NAMALWA (cell line): ENCODE measurements at places on chromosomes 6 and 20.
A peak's percentile ranks its signal among the peaks of the same experiment; 100 is the strongest.

GRCh38 chr6:52674666-52675065 lies 3.8 kb downstream of the TMEM14A start:
- DNase-seq, result no peak

GRCh38 chr6:5338177-5338960 lies 77.1 kb downstream of the FARS2 start:
- no peak for DNase-seq

DNA sequence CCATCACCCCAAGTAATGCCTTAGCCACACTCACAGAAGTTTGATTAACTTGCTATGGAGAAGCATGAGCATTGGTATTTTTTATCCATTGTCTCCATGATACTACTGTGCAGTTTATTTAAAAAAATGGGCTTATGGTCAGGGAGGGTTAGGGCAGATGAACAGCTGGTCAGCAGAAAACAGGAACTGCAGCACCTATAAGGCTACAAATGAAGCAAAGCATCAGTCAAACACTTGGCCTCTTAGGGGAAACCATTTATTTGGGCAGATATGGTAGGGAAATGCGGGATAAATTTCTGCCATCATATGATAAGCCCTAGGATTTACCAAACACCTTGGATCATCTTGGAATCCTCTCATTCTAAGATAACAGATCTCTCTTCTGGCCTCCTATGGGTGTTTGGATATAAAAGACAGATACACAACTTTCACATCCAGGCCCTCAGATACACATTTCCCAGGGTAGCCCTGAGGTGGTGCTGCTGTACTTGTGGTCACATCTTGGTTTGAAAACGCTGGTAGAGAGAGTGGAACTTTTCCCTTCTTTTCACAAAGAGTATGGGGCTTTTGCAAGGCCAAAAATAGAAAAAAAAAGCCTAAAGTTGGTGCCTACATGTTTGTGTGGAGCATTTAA lies 42.8 kb upstream of the AHI1 start:
- no peak for DNase-seq

DNA sequence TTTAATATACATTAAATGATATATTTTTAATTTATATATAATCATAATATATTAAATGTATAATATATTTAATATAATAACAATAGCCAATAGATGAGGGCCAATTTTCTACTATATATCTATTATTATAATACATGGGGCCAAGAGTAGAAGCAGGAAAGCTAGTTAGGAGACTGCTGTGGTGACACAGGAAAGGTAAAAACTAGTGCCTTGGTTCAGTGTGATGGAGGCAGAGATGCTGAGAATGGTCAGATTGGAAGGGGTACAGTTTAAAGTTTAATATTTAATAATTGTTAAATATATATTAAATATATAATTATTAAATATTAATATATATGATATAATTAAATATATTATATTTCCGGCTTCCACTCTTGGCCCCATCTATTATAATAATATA lies 102.9 kb upstream of the RNF217 start:
- no peak for DNase-seq

DNA sequence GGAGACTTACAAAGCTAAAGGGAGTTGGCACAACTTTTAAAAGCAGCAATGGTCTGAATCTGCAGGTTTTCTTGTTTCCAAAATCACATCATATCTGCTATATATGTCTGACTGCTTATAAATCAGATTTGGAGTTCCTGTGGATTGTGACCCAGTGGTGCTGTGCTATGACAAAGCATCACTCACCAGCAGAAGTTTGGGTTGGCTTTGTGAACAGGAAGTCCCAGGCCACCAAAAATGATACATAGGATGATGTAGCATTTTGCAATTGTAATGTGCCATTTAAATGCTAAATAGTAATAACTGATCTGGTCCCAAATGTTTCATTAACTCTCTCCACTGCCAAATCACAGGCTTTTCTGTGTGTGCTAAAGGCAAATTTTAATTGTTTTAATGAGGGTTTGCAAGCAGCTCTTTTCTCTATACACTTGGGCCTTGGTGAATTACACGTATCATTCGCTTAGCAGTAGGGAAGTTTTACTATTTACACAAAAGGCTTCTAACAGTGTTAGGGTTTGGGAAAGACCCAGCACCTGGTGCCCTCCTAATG lies 60.8 kb downstream of the SYNDIG1 start:
- no peak for DNase-seq

GRCh38 chr6:120363429-120363828 lies 970.9 kb downstream of the TBC1D32 start:
- DNase-seq, result no peak

- DNase-seq, result no peak
Measured at GRCh38 chr6:53526000-53526399, 18.9 kb downstream of the GCLC start.

- DNase-seq, result no peak
Measured at GRCh38 chr20:63536997-63537524, at the start of gene PTK6. PTK6 (minus strand) TSS chr20:63537376; CDS start chr20:63537314, 62 bp downstream.

DNA sequence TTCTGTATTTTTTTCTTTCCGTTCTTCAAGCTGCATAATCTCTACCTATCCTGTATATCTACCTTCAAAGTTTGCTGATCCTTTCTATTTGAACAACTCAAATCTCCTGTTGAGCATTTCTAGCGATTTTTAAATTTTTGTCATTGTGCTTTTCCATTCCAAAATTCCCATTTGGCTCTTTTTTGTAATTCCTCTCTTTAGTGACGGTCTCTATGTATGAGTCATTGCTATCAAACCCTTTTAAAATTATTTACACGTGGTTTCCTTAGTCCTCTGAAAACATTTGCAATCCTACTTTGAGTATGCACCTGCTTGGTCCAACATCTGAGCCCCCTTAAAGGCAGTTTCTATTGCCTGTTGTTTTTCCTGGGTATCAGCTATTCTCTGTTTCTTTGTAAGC lies 100.5 kb upstream of the FOXC1 start:
- no peak for DNase-seq

DNA sequence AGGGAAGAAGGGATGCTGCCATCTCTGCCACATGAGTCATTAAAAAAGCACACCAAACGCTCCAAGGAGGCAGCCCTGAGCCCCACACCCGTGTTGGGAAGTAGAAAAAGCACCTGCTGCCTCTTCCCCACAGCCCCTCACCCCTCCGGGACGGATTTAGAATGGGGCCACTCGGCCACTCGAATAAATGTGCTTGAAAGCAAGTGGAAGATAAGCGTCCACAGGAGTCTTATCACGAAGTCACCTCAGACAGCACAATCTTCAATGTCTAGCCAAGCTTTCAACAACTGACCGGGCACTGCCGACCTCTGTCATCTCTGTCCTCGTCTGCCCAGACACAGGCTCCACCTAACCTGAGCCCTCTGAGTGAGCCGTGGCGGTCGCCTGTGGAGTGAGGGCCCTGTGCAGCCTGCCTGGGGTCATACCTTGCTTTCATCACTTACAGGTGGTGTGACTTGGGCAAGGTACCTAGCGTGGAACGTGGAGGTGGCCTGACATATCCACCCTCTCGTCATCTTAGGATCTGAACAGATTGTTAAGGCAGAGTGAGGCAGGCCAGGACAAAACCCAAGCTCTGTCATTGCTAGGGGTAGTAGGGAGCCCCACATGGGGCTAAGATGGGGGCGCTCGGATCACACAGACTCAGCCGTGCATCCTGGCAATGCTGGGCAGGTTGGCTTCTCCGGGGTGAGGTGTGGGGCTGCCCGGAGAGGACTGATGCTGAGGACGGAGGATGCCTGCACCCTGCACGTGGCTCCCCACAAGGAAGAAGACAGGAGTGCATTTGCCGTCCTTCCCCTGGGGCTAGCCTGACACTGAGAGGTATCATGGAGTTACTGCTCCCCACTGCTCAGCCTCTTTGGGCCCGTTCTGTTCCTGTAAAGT lies 34.8 kb downstream of the PSMG4 start:
- no peak for DNase-seq

DNA sequence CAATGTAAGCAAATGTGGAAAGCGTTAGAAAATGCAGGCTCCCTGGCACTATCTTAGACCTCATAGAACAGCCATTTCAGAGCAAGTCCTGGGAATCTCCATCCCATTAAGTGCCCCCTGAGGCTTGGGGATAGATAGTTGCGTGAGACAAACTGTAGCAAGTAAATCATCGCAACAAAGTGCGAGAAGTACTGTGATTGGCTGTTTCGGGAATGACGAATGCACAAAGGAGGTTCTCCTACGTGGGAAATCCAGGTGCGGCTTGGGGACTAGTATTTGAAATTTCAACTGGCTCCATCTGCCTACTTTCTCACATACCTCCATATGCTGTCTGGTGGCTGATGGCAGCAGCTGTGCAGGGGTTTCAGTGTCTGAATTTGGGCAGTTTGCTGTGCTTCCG lies 84.5 kb downstream of the PLEKHG1 start:
- no peak for DNase-seq

DNA sequence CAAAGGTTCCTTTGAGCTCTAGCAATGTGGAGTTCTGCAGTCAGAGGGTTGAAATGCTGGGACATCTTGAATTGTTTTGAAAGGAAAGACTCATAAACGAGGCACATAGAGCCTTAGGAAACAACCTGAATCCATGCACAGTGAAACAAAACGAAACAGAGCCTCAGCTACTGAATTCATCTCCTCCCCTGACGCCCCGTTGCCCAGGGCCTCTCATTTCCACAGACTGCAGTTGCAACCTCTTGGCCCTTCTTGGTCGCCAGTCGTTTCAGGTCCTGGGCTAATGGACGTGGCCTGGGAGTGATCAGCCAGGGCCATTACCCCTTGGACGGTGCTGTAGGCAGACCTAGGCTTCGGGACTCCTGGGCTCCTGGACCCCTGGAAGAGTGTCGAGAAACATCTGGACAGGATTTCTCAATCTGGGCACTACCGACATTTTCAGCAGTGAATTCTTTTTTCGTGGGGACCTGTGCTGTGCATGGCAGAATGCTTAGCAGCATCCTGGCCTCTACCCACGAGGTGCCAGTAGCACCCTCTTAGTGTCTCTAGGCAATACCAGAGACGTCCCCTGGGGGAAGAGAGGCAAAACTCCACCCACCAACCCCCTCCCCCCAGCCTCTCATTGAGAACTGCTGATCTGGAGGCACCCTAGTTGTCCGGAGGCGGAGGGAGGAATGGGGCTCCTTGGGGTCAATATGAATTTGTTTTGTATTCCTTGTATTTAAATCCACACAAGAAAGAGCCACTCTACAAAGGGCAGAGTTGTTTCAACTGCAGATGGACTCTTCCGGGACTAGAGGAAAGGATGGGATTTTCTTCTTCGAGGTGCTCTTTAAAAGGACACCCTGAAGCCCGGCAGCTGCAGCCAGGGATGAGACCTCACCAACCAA lies 50.2 kb downstream of the TMEM242 start:
- peak; percentile 81 for DNase-seq

DNA sequence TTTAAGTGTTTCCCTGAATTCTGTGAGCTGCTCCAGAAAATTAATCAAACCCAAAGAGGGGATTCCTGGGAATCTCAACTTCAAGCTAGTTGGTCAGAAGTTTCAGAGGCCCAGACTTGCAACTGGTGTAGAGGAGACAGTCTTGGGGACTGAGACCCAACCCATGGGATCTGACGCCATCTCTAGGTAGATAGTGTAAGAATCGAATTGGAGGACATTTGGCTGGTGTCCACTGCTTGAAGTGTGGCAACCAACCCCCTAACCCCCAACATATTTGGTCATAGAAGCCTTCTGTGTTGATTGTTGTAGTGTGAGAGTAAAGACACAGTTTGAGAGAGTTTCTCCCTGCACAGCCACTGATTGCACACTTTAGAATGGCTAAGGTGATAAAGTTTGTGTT lies 103.5 kb upstream of the CARMIL1 start:
- DNase-seq, result no peak

- DNase-seq, result no peak
Measured at GRCh38 chr6:163412341-163412740, 2.2 kb upstream of the QKI start.

- DNase-seq, result peak; percentile 80
Measured at GRCh38 chr6:135675862-135676261, 175.6 kb upstream of the PDE7B start.

DNA sequence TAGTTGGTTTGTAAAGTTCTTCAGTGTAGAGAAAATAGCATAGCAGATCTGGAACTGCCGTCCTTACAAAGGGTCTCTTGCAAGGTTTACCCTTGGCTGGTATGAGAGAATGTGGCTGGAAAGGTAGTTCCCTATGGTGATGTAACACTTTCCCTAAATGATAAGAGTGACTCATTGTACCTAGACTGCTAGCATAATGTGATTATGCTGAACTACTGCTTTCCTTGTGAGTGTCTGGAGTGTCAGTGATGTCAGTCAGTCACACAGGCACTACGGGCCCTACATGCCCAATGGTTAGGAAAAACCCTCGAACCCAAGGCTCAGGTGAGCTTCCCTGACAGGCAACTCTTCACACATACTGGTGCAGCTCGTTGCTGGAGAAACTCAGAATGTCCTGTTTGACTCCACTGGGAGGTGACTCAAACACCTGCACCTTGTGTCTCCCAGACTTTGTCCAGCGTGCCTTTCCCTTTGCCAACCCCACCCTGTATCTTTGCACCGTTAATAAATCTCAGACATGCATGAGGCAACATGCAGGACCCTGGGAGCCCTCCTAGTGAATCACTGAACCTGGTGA lies 28.4 kb upstream of the LY86 start:
- DNase-seq, result no peak
